Stimulated activated CD4-positive, alpha-beta T cell treated with anti-CD3 and anti-CD28 coated beads, Interleukin-1b, Interleukin-23, amount 100 ng/mL, for 4 hours (primary cell): ENCODE measurements at places on chromosomes 5 and 9.

DNA sequence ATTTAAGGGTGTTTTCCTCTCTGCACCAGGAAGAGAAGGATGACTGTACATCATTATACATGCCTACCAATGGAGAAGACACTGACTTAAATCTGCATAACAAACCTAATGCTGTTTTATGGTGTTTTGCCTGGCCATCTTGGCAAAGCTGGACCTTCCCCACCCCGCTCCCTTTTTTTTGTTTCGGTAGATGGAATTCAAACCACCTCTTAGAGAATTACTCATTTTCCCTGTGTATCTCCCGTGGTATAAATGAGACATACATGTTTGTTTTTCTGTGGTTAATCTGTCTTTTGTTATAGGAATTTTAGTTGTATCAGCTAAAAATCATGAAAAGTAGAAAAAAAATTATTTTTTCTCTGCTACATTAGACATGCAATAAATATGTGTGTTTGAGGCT, 28.8 kb downstream of the IL12B start:
- no peak for DNase-seq

GRCh38 chr9:133600739-133601138, 8.4 kb downstream of the FAM163B start:
- DNase-seq: no peak

DNA sequence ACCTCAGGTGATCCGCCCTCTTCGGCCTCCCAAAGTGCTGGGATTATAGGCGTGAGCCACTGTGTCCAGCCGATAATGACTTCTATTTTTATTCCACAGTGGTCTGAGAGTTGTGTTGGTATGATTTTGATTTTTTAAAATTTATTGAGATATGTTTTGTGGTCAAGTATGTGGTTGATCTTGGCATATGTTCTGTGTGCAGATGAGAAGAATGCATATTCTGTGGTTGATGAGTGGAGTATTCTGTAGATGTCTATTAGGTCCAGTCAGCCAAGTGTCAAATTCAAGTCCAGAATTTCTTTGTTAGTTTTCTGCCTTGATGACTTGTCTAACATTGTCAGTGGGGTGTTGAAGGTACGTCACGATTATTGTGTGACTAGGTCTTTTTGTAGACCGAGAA, 338.2 kb upstream of the TARS1 start:
- no peak for DNase-seq

DNA sequence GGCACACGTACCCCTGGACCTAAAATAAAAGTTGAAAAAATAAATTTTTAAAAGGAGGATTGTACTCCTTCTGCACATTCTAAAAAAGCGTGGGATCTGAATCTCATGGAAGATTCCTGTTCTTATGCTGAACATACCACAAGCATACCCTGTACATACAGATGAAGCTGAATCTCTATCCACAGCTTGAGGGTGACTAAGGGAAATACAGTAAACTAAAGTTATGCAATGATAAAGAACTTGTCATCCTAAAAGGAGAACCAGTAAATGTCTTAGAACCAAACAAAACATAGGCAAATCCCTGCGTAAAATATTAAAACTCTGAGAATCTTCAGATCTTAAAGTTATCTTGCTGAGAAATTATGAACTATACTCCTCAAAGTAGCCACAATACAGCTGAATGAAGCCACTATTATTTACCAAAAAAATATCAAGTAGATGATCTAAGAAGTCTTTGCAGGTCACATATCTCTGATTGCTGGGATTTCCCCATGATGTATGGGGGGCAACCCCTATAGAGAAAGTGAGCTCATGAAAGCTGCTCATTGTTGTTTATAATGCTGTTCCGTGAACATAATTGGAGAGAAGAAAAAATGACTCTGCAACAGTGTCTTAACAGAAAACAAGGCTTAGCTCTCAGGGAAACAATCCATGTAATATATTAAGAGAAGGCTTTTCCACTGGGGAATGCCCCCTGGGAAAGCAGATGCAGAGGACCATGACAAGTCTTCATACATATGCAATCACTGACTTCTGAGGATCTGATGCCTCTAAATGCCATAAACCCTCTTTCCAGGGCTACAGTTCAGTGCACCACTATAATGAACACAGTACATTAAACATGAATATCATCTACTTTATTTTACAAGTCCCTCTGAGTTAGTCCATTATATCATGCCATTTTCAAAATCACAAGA, 210.1 kb downstream of the EPB41L4A start:
- no peak for DNase-seq

- no peak for DNase-seq
Observed at GRCh38 chr5:83115816-83116215, 38.5 kb downstream of the XRCC4 start.

GRCh38 chr5:127834554-127834953, 131.4 kb downstream of the CCDC192 start:
- DNase-seq: no peak

GRCh38 chr5:115709585-115709984, 83.7 kb upstream of the TMED7 start:
- no peak for DNase-seq

DNA sequence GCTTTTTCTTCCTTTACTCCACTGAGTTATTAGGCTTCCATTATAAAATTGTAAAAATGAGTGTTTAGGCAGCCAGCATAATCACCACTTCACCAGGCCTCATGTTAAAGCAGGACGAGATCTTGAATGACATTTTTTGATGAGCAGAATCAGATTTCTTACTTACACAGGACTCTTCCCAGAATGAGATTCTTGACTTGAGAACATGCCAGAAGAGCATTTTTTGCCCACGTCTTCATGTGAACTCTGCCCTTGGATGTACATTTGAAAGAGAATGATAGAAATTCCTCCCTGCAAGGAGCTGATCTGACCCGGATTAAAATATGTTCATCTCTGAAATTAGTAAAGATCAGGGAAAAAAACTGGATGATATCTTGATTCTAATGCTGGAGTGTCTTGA, 212.1 kb upstream of the ADRA1B start:
- DNase-seq: no peak
